Ascending aorta (tissue), 2 donors: ENCODE measurements at places on chromosomes 6 and 20.

GRCh38 chr6:69392745-69393144 is 404.1 kb downstream of the LMBRD1 start:
- DNase-seq = no peak
- no peak overlapping the region for H3K4me3 ChIP-seq
- H3K4me1 ChIP-seq = no peaks in the 10 kb centered on the region
- H3K27me3 ChIP-seq = no peaks in the 10 kb centered on the region
- no peaks in the 10 kb centered on the region for H3K36me3 ChIP-seq

DNA sequence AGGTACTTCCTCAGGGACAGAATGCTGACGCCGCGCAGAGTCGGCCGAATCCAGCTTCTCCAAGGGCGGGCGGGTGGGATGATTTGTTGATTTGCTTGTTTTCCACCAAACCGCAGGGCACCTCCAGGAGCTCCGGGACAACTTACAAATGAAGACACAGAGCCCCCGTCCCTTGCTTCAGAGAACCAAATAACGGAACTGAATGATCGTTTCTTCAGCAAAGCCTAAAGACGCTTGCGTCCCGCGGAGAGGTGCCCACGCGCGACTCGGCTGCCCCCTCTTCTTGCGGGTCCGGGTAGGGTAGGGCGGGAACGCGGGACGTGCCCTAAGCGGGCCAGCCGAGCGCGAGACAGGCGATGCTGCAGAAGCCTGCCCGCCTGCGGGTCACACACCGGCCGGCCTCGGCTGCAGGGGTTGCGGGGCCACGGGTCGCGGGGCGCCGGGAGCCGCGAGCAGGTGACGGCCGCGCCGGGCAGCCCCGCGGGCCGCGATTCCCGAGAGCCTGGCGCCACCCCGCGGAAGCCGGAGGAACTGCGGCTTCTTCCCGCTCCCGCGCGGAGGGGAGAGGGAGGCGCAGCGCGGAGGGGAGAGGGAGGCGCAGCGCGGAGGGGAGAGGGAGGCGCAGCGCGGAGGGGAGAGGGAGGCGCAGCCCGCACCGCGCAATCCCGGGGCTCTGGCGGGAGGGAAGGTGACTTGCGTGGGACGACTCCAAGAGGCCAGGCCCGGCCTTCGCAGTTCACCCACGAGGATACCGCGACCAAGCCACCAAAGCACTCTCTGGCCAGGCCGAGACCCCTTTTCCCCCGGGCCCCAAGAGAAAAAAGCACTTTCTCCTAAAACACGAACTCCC is 7.7 kb upstream of the FOXF2 start:
- no peak for DNase-seq
- no peaks in the 10 kb centered on the region for H3K36me3 ChIP-seq
- peaks cover 22% of the 10 kb centered on the region for H3K4me1 ChIP-seq
- H3K27me3 ChIP-seq = peaks cover 51% of the 10 kb centered on the region
- H3K27ac ChIP-seq = no peak overlapping the region

DNA sequence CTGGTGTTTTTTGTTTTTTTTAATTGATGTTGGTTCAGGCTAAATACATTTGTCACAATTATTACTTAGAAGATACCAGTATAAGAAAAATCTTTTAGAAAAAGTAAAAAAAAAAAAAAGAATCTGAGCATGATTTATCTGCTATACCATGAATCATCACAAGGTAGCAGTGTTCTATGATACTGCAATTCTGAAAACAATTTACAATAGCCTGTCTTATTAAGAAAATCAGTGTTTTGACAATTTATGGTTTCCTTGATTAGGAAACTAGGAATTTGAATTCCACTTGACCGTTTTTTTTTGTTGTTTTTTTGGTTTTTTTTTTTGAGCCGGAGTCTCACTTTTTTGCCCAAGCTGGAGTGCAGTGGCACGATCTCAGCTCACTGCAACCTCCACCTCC is 9.3 kb upstream of the MAK start:
- no peaks in the 10 kb centered on the region for H3K27me3 ChIP-seq
- DNase-seq = no peak

GRCh38 chr6:89145091-89145955 is 532 bp upstream of the PM20D2 start:
- H3K4me1 ChIP-seq = no peaks in the 10 kb centered on the region
- H3K27ac ChIP-seq = peak overlapping the region; percentile 92
- peaks cover 4% of the 10 kb centered on the region for H3K36me3 ChIP-seq
- no peaks in the 10 kb centered on the region for H3K27me3 ChIP-seq
- peak overlapping the region; percentile 86 for H3K4me3 ChIP-seq
- no peak for DNase-seq

GRCh38 chr6:117548797-117549301 is 53.5 kb downstream of the GOPC start:
- H3K36me3 ChIP-seq = no peaks in the 10 kb centered on the region
- DNase-seq = no peak
- peaks cover 12% of the 10 kb centered on the region for H3K4me1 ChIP-seq
- no peaks in the 10 kb centered on the region for H3K27me3 ChIP-seq

- no peak overlapping the region for H3K4me3 ChIP-seq
- H3K27me3 ChIP-seq = no peaks in the 10 kb centered on the region
- H3K36me3 ChIP-seq = peaks cover 27% of the 10 kb centered on the region
- H3K27ac ChIP-seq = no peak overlapping the region
- no peak for DNase-seq
These were observed 71.8 kb downstream of the SSR1 start for GRCh38 chr6:7241160-7241559.

DNA sequence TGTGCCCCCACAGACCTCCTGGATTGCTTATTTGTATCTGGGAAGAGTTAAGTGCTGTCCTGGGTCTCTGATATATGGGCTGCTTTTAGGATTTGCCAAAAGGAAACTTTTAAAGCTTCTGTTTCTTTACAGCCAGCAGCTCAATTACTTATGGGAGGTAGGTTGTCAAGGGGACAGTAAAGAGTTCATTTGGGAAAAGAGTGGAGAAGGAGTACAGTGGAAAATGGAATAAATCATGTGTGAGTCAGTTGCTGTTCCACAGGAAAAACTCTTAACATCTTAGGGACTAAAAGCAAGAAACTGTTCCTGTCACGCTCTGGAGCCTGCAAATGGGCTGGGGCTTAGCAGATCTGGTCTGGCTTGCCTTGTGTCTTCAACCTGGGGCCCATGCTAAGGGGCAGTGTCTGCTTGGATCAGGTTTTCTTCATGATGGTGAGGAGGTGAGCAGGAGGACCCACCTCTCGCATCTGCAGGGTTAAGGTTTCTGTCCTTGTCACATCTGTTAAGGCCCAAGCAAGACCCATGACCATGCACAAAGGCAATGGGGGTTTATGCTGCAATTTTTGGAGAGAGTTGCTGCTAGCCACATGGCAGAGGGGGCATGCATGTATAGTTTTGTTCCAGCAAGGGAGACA is 8.7 kb upstream of the CST1 start:
- no peaks in the 10 kb centered on the region for H3K27me3 ChIP-seq
- H3K27ac ChIP-seq = no peak overlapping the region
- H3K4me1 ChIP-seq = no peaks in the 10 kb centered on the region

- no peak overlapping the region for H3K4me3 ChIP-seq
- no peaks in the 10 kb centered on the region for H3K27me3 ChIP-seq
- no peak for DNase-seq
- H3K36me3 ChIP-seq = no peaks in the 10 kb centered on the region
- no peaks in the 10 kb centered on the region for H3K4me1 ChIP-seq
These were observed 133.8 kb downstream of the BTBD3 start for GRCh38 chr20:12051206-12052163.

DNA sequence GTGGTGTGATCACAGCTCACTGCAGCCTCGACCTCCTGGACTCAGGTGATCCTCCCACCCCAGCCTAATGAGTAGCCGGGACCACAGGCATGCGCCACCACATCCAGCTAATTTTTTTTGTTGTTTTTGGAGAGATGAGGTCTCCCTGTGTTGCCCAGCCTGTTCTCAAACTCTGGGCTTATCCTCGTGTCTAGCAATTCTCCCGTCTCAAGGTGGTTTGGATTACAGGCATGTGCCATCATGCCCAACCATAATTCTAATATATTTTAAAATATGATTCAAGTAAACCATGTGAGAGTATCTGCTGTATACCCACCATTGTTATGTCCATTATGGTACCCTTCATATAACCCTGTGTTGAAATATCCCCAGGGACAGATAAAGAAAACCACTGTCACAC is 60.3 kb upstream of the C20orf144 start:
- H3K4me3 ChIP-seq = no peak overlapping the region
- H3K27me3 ChIP-seq = no peaks in the 10 kb centered on the region
- no peak overlapping the region for H3K27ac ChIP-seq
- H3K4me1 ChIP-seq = no peaks in the 10 kb centered on the region
- peaks cover 13% of the 10 kb centered on the region for H3K36me3 ChIP-seq

DNA sequence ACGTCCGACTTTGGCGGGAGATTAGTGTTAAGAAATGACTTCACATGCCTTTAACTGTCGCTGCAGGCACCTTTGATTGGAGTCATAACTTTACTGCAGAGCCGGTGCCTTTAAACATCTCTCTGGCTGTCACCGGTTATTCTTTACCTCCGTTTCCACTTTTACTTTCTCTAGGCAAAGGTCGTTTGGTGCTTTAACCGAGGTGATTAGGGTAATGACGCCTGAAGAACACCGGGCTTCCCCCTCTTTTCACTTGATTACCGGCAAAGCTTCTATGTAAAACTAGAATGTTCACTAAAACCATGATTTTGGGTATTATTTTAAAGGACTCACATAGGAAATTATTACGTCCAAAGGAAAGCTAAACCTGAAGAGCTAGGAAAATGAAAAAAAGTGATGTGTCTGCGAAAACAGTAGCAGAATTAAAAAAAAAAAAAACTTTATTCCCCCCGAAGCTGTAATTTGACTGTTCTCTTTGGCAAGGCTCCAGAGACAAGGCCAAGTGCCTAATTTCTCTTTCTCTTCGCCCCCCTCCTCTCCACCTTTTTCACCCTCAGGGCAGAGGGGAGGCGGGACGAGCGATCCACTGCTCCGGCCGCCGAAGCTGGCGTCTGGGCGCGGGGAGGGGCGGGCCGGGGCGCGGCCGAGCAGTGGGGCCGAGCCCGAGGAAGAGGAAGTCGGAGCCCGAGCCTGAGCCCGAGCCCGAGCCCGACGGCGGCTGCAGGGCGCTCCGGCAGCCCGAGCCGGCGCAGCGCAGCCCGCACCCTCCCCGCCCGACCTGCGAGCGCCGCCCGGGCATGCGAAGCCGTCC is at the start of gene PLEKHG1:
PLEKHG1 (plus strand) TSS at position 687 of the 811 bp plus-strand sequence. CDS start 133,797 bp downstream, outside the sequence.
- no peaks in the 10 kb centered on the region for H3K36me3 ChIP-seq
- H3K27ac ChIP-seq = peak within 1 kb of the TSS; percentile 79
- H3K4me3 ChIP-seq = peak within 1 kb of the TSS; percentile 95
- no peak for DNase-seq

GRCh38 chr6:154995254-154996015 is at the start of gene TIAM2:
TSS of gene TIAM2 (plus strand) at chr6:154995315. CDS start at chr6:155129224, 133,909 bp downstream.
- H3K4me3 ChIP-seq = peak within 1 kb of the TSS; percentile 61
- H3K27me3 ChIP-seq = no peaks in the 10 kb centered on the region
- H3K4me1 ChIP-seq = no peaks in the 10 kb centered on the region
- DNase-seq = no peak
- peak within 1 kb of the TSS; percentile 62 for H3K27ac ChIP-seq
- no peaks in the 10 kb centered on the region for H3K36me3 ChIP-seq

DNA sequence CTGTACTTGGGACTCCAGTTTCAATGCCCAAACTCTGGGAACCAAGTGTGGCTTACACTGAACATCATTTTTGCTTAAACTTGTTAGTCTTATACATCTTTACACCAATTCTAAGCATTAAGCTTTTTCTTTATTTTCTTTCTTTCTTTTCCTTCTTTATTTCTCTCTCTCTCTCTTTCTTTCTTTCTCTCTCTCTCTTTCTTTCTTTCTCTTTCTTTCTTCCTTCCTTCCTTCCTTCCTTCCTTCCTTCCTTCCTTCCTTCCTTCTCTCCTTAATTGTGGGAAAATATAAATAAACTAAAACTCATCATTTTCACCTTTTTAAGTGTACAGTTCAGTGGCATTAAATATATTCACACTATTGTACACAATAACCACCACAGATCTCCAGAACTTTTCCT is 31.6 kb upstream of the HLA-DQA2 start:
- H3K36me3 ChIP-seq = no peaks in the 10 kb centered on the region
- H3K4me1 ChIP-seq = no peaks in the 10 kb centered on the region
- H3K4me3 ChIP-seq = no peak overlapping the region
- no peak overlapping the region for H3K27ac ChIP-seq
- no peaks in the 10 kb centered on the region for H3K27me3 ChIP-seq
- DNase-seq = no peak

- DNase-seq = no peak
- no peaks in the 10 kb centered on the region for H3K36me3 ChIP-seq
- no peaks in the 10 kb centered on the region for H3K27me3 ChIP-seq
- no peaks in the 10 kb centered on the region for H3K4me1 ChIP-seq
- H3K27ac ChIP-seq = no peak overlapping the region
These were observed 65.9 kb downstream of the KLHL32 start for GRCh38 chr6:96990462-96990861.

DNA sequence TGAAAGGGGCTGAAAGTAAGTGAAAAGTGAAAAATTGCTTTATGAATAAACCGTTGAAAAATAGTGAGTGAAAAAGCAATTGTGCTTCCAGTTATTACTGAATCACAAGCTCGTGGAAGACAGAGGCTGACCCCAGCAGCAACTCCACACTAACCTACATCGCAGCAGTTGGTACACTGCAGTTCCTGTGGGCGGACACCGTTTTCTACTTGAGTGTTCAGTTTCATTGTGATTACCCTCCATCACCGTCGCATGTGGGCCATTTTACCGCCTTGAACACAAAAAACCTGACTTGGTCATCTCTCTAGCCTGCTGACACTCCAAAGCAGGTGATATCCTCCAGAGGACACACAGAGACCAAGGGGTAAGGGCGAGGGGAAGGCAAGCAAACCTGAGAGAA is 28.4 kb downstream of the PRDM1 start:
- H3K4me1 ChIP-seq = no peaks in the 10 kb centered on the region
- no peaks in the 10 kb centered on the region for H3K36me3 ChIP-seq
- no peak for DNase-seq
- H3K4me3 ChIP-seq = no peak overlapping the region

- no peaks in the 10 kb centered on the region for H3K27me3 ChIP-seq
- no peaks in the 10 kb centered on the region for H3K36me3 ChIP-seq
- H3K27ac ChIP-seq = no peak overlapping the region
These were observed 78.3 kb upstream of the CTNNBL1 start for GRCh38 chr20:37615340-37616109.

DNA sequence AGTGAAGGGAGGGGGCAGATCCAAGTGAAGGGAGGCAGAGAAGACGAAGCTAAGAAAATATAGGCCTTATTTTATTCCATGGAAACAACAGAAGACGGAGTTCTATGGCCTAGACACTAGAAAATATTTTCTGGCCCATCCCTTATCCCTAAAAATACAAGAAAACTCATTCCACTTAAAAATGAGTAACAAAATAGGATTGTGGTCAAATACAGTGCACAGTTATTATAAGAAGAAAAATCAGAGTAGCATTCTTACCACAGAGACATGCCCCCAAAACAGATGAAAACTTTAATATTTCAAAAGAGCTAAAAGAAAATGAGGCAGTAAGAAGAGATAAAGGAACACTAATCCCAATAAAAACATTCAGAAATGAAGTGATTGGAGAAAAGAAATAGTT is 202.9 kb downstream of the GMPR start:
- no peak for DNase-seq
- peak overlapping the region; percentile 49 for H3K27ac ChIP-seq
- H3K4me1 ChIP-seq = peaks cover 2% of the 10 kb centered on the region
